ENCODE measurements at places on chromosomes 2 and 18. TPM values are rescaled to one million over a fixed set of nuclear protein-coding genes. Genes with fewer than 3 reads are reported as not detected.

GRCh38 chr2:169727065-169727464 is 6.6 kb upstream of the KLHL23 start:
- no peak for DNase-seq

- no peak for DNase-seq
Observed at GRCh38 chr2:183057333-183057985, 19.2 kb upstream of the NCKAP1 start.

DNA sequence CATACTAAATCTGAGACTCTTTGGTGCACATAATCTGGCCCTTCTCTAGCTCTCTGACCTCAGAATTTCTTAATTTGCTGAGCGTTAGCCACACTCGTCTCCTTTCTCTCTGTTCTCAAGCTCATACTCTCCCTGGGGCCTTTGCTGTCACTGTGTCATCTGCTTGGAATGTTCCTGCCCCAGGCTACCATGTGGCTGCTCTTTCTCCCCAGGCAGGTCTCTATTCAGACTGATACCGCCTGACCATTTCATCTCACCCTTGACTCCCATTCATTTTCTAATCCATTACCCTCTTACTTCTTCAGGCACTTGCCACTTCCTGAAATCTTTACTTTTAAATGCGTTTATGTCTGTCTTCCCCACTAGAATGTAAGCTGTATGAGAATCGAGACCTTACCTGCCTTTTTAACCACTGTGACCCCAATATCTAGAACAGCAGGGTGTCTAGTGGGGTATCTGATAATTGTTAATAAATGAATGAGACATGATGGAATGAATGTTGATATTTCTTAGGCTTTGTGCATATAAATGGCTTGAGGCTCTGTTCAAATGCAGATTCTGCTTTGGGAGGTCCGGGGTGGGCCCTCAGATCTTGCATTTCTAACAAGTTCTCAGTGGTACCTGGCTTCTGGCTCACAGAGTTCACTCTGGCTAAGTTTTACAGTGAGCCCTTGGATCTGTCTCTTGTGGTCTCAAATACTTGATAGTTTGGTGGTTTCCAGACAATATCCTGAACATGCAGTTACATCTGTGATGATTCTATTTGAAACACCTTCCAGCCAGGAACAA is 89.9 kb upstream of the EPC2 start:
- DNase-seq: no peak

Gene ABCB11
- 0.02 TPM for total RNA-seq

Gene WDR75
- total RNA-seq: 39.5 TPM

- DNase-seq: no peak
Observed at GRCh38 chr2:217905896-217906295, 96.9 kb downstream of the TNS1 start.

DNA sequence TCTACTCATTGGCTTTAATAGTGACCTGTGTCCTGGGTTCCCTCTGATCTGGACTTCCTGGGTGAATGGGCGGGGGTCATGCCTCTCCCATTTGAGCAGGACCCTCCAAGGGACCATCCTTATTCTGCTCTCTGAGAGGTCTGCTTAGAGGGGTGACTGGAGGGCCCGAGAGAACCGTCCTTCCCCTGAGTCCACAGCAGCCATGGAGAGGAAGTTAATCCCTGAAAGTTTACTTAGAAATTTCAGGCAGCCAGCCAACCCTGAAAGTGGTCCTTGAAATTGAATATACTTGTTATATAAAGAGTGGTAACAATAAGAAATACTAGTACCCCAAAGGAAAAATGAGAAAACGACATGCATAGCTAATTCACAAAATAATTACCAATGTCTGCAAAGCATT is 226.1 kb downstream of the DYSF start:
- no peak for DNase-seq

- no peak for DNase-seq
Observed at GRCh38 chr18:33735428-33735827, 157.4 kb downstream of the ASXL3 start.

DNA sequence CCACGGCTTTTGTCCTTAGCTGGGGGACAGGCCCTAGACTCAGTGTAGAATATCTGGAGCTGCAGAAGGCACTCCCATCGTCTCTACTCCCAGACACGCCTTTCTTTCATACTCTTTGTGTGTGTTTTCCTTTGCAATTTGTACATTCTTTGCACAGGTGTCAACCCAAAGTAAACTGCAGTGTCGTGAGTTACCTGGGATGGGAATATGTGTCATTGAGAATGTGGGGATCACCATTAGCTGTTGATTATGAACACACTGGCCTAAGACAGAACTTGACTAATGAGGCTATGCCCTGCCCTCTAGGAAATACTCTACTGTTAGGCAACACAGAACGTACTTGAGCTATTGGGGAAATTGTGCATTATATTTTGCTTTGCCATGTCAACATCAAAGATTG is 233.3 kb downstream of the SETBP1 start:
- no peak for DNase-seq

- DNase-seq: no peak
Observed at GRCh38 chr2:46144133-46144800, 152.9 kb upstream of the EPAS1 start.

GRCh38 chr2:30823452-30823851 is 16.2 kb upstream of the CAPN13 start:
- DNase-seq: no peak

- no peak for DNase-seq
Observed at GRCh38 chr2:104468846-104469245, 385.1 kb upstream of the POU3F3 start.
